T-helper 1 cell (primary cell): ENCODE measurements at places on chromosomes 11 and 22.

- no peak for DNase-seq
Observed at GRCh38 chr11:14746857-14747395, 103.3 kb downstream of the PDE3B start.

DNA sequence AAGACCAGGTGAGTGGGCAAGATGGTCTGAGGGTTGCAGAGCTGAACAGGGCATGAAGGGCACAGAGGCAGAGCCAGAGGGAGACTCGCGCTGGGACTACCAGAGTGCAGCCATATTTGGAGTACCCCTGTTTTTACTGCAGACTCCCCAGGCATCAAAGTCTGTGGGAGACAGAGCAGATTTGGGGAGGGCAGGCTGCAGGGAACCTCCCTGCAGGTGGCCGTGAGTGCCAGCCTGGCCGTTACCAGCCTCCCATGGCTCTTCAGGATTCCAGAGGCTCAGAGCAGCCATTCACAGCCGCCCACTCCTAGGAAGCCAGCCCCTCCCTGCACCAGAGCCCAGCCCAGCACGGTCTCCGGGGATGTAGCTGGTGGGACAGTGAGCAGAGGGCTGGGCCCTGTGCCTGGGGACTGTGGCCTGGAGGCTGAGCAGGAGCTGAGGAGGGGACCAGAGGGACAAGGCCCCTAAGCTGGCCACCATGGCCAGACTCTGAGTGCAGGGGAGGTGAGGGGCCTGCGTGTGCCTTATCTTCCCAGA lies at the start of gene SEPTIN3:
SEPTIN3 (plus strand) TSS at position 334 of the 537 bp plus-strand sequence. CDS start 2,050 bp downstream, outside the sequence.
- no peak for DNase-seq

GRCh38 chr11:12175694-12176241 lies 65.4 kb downstream of the MICAL2 start:
- no peak for DNase-seq

DNA sequence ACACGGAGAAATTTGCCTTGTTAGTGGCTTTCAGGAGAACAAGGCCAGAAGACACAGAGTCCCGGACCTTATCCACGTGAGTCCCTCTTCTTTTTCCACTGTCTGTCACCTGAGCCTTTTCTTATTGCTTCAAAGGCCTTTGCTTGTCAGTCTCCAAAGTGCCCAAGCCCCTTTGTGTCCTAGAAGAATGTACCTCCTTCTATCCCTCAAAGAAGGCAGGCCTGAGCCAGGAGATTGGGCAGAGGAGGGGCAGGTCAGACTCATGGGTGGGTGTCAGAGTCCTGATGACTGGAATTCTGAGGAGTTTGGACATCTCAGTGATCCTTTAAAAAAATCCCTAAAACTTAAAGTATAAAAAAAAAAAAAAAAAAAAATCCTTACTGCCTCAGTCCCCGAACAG lies 299.6 kb upstream of the NCAM1 start:
- no peak for DNase-seq

GRCh38 chr11:64619811-64620380 lies 28.9 kb downstream of the SLC22A12 start:
- DNase-seq = no peak
